T-cell (primary cell): ENCODE measurements at places on chromosomes 5 and 9. TPM values are rescaled to one million over a fixed set of nuclear protein-coding genes. Genes with fewer than 3 reads are reported as not detected.

DNA sequence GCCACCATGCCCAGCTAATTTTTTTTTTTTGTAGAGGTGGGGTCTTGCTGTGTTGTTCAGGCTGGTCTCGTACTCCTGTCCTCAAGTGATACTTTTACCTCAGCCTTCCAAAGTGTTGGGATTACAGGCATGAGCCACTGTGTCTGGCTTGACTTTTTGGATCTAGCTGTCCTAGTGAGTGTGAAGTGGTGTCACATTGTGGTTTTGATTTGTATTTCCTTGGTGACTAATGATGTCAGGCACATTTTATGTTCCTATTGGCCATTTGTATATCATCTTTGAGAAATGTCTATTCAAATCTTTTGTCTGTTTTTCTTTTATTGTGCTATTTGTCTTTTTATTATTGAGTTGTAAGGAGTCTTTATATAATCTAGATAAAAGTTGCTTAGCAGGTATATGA, 53.5 kb upstream of the MCCC2 start:
- no peak overlapping the region for H3K27ac ChIP-seq
- H3K4me3 ChIP-seq: no peak overlapping the region
- no peaks in the 10 kb centered on the region for H3K4me1 ChIP-seq
- DNase-seq: no peak
- peaks cover 29% of the 10 kb centered on the region for H3K36me3 ChIP-seq
- no peaks in the 10 kb centered on the region for H3K27me3 ChIP-seq

GRCh38 chr5:2906302-2907090, 155.0 kb upstream of the IRX2 start:
- H3K27me3 ChIP-seq: no peaks in the 10 kb centered on the region
- H3K36me3 ChIP-seq: no peaks in the 10 kb centered on the region
- no peak for DNase-seq
- no peak overlapping the region for H3K4me3 ChIP-seq

CDO1 gene
- 0.23 TPM for total RNA-seq

DNA sequence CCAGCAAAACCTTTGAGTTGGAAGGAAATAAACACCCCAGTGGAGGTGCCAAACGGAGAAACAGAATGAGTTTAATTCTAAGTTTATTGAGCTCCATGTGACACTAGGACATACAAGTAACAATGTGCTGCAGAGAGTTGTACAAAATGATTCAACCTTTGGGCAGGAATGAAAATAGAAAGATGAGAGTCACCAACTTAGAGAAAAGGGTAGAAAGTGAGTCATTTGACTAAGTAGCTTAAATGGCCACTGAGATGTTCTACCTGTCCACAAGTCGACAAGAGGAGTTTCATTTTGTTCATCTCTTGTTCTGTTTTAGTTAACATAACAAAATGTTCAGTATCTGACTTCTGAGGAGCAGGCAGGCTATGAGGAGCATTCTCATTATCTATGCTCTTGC, 284.7 kb downstream of the NR2F1-AS1 start:
- no peaks in the 10 kb centered on the region for H3K36me3 ChIP-seq
- no peaks in the 10 kb centered on the region for H3K4me1 ChIP-seq
- H3K4me3 ChIP-seq: no peak overlapping the region
- no peak overlapping the region for H3K27ac ChIP-seq
- no peak for DNase-seq

GRCh38 chr9:87644659-87645058, 81.3 kb upstream of the CTSL start:
- no peaks in the 10 kb centered on the region for H3K36me3 ChIP-seq
- DNase-seq: no peak
- H3K27ac ChIP-seq: no peak overlapping the region
- H3K4me3 ChIP-seq: no peak overlapping the region

IL4 gene
- total RNA-seq: not detected

DNA sequence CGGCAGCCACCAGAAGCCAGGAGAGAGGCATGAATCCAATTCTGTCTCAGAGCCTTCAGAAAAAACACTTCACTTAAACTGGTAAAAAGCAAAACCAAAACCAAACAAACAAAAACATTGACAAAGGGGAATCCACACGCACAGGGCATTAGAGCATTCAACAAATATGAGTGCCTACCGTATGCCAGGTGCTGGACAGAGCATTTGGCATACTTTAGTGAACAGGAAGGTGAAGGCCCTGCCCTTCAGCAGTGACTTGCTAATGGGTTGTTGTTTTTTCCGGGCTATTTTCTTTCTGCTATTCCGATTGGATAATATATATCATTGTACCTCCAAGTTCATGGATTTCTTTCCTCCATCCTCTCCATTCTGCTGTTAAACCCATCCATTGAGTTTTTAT, 71.7 kb upstream of the RUFY1 start:
- no peaks in the 10 kb centered on the region for H3K36me3 ChIP-seq
- no peak for DNase-seq
- H3K4me1 ChIP-seq: no peaks in the 10 kb centered on the region
- H3K27me3 ChIP-seq: peaks cover 9% of the 10 kb centered on the region
- H3K27ac ChIP-seq: no peak overlapping the region

DNA sequence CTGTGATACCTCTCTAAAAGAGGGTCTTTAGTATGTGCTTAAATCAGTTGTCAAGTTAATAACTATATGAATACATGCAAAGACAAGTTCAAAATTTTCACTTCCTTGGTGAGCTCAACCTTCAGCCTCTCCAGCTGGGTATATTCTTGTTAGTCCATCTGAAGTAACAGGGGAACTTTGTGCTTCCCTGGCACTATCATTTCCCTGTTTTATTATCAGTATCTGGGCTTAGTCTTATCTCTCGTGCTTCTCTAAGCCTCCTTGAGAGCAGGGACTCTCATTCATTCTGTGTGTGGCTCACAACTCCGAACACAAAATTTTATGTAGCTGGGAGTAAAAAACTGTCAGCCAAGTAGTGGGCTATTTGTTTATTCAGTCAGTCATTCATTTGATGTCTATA, 175.9 kb upstream of the MAP3K1 start:
- H3K27ac ChIP-seq: no peak overlapping the region
- H3K27me3 ChIP-seq: no peaks in the 10 kb centered on the region
- H3K4me1 ChIP-seq: peaks cover 13% of the 10 kb centered on the region
- no peaks in the 10 kb centered on the region for H3K36me3 ChIP-seq
- DNase-seq: no peak
- no peak overlapping the region for H3K4me3 ChIP-seq

SLC9A3 gene
- 1.9 TPM for total RNA-seq

GRCh38 chr9:1718836-1719235, 296.3 kb upstream of the SMARCA2 start:
- H3K36me3 ChIP-seq: no peaks in the 10 kb centered on the region
- H3K4me1 ChIP-seq: no peaks in the 10 kb centered on the region
- H3K27me3 ChIP-seq: no peaks in the 10 kb centered on the region
- DNase-seq: no peak
- no peak overlapping the region for H3K4me3 ChIP-seq

DNA sequence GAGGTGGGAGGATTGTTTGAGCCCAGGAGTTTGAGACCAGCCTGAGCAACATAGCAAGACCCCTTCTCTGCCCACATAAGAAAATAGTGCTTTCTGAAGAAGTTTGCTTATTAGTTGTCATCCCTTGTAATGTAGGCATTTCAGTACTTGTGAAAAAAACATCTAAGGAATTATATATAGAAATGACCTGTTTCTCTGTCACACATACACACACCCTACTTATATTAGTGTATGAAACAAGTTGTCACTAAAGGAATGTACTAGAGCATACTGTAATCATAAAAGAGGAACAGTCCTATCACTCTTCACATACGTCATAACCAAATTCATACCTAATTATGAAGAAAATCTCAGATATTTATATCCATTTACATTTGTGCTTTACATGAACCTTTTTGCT, 122.0 kb downstream of the NIPBL start:
- H3K36me3 ChIP-seq: peaks cover 51% of the 10 kb centered on the region
- no peak overlapping the region for H3K4me3 ChIP-seq
- no peak for DNase-seq
- no peak overlapping the region for H3K27ac ChIP-seq

DNA sequence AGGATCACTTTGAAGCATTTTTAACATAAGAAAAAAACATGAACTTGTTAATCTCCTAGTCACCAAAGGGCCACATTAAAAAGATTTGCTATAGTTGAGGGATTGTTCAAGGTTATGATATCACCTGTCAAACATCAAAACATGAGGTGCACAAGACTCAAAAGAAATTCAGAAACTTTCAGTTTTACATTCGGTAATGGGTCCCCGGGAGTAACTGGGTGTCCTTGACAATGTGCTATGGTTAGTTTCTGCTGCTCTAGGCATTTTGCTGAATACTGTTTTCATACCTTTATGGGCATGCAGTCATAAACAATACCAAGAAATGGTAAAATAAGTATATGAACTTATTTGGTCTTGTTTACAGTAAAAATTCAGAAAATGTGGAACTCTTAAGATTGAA, 92.8 kb upstream of the EDIL3 start:
- H3K36me3 ChIP-seq: no peaks in the 10 kb centered on the region
- DNase-seq: no peak
- H3K4me1 ChIP-seq: no peaks in the 10 kb centered on the region
- no peak overlapping the region for H3K27ac ChIP-seq
- H3K27me3 ChIP-seq: no peaks in the 10 kb centered on the region
- no peak overlapping the region for H3K4me3 ChIP-seq

- no peaks in the 10 kb centered on the region for H3K4me1 ChIP-seq
- H3K27ac ChIP-seq: no peak overlapping the region
- H3K4me3 ChIP-seq: no peak overlapping the region
- H3K36me3 ChIP-seq: no peaks in the 10 kb centered on the region
Measured at GRCh38 chr9:109555215-109555614, 57.1 kb upstream of the PTPN3 start.

GRCh38 chr5:64811050-64811640, 42.4 kb downstream of the CWC27 start:
- no peak overlapping the region for H3K27ac ChIP-seq
- peaks cover 10% of the 10 kb centered on the region for H3K36me3 ChIP-seq
- H3K4me3 ChIP-seq: no peak overlapping the region
- H3K4me1 ChIP-seq: no peaks in the 10 kb centered on the region
